ENCODE measurements at places on chromosomes 1 and 21. TPM values are rescaled to one million over a fixed set of nuclear protein-coding genes. Genes with fewer than 3 reads are reported as not detected.

DNA sequence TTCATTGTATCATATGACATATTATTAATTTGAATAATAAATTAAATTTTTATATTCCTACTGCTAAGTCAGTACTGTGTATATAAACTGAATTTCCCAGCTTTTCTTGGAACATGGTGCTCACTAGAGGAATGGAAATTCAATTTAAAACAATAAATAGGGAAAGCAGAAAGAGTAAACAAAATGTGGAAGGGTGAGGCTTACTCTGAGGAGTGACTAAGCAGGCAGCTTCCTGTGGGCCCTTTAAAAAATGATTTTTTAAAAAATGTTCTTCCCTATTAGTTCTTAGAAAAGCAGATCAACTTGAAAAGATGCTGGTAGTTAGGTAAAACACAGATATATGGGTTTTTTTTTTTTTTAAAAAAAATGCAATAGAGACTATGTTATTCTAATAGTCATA is 49.5 kb upstream of the S1PR1 start:
- H3K27ac ChIP-seq = no peak overlapping the region
- no peak for DNase-seq
- H3K36me3 ChIP-seq = no peaks in the 10 kb centered on the region
- H3K4me3 ChIP-seq = no peak overlapping the region
- no peaks in the 10 kb centered on the region for H3K27me3 ChIP-seq

- no peak for DNase-seq
- no peaks in the 10 kb centered on the region for H3K36me3 ChIP-seq
- no peak overlapping the region for H3K4me3 ChIP-seq
- H3K27ac ChIP-seq = no peak overlapping the region
- peaks cover 3% of the 10 kb centered on the region for H3K4me1 ChIP-seq
Measured at GRCh38 chr1:59219916-59220315, 77.0 kb upstream of the FGGY start.

CEPT1 gene
- 21.0 TPM for polyA plus RNA-seq

GRCh38 chr1:2492091-2492490 is 16.0 kb downstream of the PLCH2 start:
- no peak overlapping the region for H3K27ac ChIP-seq
- peaks cover 5% of the 10 kb centered on the region for H3K27me3 ChIP-seq
- no peaks in the 10 kb centered on the region for H3K4me1 ChIP-seq

DNA sequence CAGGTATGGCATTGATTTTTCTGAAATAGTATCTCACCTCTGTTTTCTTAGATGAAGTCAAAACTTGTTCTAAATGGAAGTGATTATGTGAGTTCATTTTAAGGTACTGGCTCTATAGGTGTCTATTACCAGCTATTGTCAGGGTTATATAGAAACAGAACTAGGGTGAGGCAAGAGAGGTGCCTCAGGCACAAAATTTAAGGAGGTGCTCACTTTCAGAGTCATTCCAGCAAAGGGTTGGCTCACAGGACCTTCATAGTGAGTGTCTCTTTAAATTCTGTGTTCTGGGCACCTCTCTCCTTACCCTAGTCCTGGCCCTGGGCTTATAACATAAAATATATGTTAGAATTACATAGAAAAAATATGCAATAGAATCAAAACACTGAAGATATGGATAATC is 49.3 kb downstream of the KIAA0319L start:
- H3K4me3 ChIP-seq = no peak overlapping the region
- H3K27me3 ChIP-seq = no peaks in the 10 kb centered on the region
- H3K27ac ChIP-seq = no peak overlapping the region
- H3K36me3 ChIP-seq = peaks cover 9% of the 10 kb centered on the region
- DNase-seq = no peak

- H3K27me3 ChIP-seq = peaks cover 22% of the 10 kb centered on the region
- peak; percentile 66 for DNase-seq
- H3K4me3 ChIP-seq = no peak overlapping the region
- no peaks in the 10 kb centered on the region for H3K4me1 ChIP-seq
- H3K36me3 ChIP-seq = no peaks in the 10 kb centered on the region
Measured at GRCh38 chr1:109649491-109649914, 6.4 kb upstream of the GSTM4 start.

GRCh38 chr1:16127676-16128337 is 28.1 kb downstream of the EPHA2 start:
- no peaks in the 10 kb centered on the region for H3K27me3 ChIP-seq
- no peaks in the 10 kb centered on the region for H3K4me1 ChIP-seq
- no peak overlapping the region for H3K27ac ChIP-seq
- H3K4me3 ChIP-seq = no peak overlapping the region
